ENCODE measurements at places on chromosomes 11 and 22. TPM values are rescaled to one million over a fixed set of nuclear protein-coding genes. Genes with fewer than 3 reads are reported as not detected.
A peak's percentile ranks its signal among the peaks of the same experiment; 100 is the strongest.

Gene HTR3A
- total RNA-seq: 0.18 TPM

DNA sequence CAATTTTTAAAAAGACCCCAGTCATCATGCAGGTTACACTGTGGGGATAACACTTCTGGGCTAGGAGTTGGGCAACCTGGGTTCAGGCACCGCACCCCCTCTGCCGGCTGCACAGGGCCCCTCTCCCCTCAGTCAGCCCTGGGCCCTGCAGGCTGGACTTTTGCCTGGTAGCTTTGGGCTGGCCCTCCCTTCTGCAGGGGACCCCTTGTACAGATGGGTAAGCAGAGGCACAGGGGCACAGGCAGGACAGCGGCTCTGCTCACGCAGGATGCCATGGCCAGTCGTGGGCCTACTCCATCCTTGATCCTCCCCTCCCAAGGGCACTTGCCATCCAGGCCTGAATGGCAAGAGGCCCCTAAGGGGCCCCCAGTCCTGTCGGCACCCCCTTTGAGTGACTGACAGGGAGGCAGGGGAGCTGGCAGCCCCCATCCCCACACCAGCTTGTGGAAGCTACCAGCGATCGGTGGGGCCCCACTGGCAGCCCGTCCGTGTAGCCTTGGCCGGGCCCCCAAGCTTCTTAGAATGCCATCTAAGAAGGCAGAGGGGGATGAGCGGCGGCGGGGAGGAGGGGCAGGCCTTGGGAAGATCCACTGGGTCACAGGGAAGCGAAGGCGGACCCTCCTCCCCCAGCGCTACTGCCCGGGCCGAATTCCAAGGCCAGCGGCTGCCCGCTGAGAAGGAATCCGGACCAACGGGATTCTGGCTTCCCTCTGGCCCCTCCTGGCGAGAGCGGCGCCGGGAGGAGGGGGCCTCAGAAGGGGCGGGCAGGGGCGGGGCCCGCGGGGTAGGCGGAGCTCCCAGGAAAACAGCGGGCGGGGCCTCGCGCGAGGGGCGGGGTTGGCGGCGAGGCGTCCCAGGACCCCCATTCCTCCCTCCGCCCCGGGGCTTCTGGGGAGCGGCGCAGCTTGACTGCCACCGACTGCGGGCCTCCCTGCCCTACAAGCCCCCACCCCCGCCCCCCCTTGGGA is 6.8 kb upstream of the CHKA start:
- DNase-seq: peak; percentile 64

Gene BSCL2
- 16.8 TPM for total RNA-seq

GRCh38 chr11:38648604-38649003 is 2050.6 kb upstream of the RAG2 start:
- no peak for DNase-seq

- no peak for DNase-seq
These were observed 159.3 kb downstream of the EFCAB6 start for GRCh38 chr22:43652845-43653244.

GRCh38 chr11:118615282-118615975 is 8.0 kb downstream of the PHLDB1 start:
- DNase-seq: peak; percentile 15

Gene OR51B2
- total RNA-seq: not detected

Gene SNX19
- total RNA-seq: 47.7 TPM

DNA sequence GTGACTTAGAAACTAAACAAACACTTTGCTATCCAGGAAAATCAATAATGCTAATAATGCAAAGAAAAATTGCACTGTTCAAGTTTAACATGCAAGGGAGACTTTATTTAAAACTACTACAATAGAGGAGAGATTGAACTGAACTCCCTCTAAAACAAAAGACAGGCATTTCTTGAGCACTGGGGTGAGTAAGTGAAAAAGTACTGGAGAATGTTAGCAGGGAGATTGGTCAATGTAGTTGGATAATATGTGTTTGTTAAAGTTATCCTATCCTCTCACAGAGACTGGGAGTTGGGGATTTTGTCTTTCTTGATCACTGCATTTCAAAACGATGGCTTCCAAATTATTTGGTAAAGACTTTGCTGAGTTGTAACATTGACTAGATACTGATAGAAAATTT is 77.6 kb downstream of the LUZP2 start:
- DNase-seq: no peak

DNA sequence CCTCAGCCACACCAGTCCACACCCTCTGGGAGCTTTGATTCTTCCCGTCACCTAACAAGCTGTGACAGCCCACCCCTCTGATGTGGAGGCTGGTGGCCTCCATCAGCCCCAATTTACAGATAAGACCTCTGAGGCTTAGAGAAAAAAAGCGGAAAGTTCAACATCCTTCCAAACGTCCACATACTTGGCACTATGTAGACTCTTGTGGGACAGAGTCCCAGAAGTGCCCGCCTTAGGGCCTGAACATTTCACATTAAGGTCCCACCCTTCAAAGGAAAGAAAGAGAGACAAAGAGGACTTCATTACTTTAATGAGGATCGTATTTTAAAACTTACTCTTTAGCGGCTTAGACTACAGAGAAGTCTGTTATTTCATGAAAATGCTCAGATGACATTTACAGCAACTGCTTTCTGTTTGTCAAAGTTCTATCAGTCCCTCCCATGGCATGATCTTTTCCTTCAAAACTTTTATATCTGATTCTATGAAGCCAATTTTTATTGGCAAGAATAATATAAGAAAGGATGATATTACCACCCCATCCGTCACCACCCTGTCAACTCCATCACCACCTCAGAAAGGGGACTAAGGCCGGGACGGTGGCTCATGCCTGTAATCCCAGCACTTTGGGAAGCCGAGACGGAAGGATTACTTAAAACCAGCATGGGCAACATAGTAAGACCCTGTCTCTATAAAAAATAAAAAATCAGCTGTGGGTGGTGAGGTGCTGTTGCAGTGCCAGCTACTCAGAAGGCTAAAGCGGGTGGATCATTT is 15.7 kb upstream of the SCGB1A1 start:
- no peak for DNase-seq

Gene OR10S1
- total RNA-seq: not detected

DNA sequence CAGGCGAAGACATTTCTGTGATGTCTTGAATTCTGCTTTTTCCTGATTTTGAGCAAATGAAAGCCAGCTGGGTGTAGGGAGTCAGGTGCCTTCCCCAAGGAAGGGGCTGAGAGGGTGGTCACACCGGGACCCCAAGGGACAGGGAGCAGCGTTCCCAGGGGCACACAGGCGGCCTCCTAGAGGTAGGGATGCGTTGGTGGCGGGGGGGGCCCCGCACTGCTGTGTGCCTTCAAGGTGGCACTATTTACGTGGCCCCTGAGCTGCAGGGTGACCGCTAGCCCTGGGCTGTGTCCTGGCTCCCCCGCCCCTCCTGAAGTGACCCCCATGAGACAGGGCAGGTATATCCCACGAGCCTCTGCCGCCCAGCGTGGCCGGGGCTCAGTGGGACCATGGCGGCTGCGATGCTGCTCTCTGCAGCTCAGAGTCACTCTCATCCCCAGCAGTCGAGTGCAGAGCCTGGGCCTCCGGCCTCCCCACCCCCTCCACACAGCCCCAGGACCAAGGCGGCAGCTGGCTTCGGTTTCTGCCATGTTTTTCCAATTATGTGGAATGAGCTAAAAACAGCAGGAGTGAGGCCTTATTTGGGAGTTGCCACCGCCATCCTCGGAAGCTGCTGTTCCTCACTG is 60.9 kb downstream of the LRP5 start:
- DNase-seq: no peak

DNA sequence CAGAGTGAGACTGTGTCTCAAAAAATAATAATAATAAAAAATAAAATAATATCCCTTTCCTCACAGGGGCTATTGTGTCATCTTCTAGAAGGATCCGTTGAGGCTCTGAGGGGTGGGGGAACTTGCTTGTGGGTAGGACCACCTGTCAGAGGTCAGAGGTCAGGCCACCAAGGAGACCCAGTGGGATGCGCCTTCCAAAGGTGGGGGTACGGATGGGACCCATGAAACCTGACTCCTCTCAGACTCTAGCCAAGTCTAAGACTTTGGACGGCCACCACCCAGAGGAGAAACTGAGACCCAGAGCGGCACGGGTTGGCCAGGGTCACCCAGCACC is 367 bp upstream of the MMP11 start:
- DNase-seq: no peak

DNA sequence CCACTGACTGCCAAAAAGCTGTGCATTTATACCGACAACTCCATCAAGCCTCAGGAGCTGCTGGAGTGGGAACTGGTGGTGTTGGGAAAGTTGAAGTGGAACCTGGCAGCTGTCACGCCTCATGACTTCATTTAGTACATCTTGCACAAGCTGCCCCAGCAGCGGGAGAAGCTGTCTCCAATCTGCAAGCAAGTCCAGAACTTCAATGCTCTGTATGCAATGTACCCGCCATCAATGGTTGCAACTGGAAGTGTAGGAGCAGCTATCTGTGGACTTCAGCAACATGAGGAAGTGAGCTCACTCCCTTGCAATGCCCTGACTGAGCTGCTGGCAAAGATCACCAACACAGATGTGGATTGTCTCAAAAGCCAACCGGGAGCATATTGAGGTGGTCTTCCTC is at the start of gene SLC22A25:
Gene SLC22A25, minus strand, starts transcription at position 67 of the 400 bp plus-strand sequence. CDS start 13,947 bp downstream, outside the sequence.
- no peak for DNase-seq

GRCh38 chr11:81470446-81470845 is 1263.2 kb downstream of the FAM181B start:
- no peak for DNase-seq

DNA sequence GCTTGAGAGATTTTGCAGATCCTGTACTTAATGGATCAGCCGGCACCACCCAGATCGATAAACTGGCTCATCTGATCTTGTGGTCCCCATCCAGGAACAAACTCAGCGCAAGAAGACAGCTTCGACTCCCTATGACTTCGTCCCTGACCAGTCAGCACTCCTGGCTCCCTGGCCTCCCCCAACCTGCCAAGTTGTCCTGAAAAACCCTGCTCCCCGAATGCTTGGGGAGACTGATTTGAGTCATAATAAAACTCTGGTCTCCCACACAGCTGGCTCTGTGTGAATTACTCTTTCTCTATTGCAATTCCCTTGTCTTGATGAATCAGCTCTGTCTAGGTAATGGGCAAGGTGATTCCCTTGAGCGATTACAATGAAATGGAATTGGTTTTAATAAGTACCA is 29.5 kb downstream of the OR2AG2 start:
- DNase-seq: no peak

DNA sequence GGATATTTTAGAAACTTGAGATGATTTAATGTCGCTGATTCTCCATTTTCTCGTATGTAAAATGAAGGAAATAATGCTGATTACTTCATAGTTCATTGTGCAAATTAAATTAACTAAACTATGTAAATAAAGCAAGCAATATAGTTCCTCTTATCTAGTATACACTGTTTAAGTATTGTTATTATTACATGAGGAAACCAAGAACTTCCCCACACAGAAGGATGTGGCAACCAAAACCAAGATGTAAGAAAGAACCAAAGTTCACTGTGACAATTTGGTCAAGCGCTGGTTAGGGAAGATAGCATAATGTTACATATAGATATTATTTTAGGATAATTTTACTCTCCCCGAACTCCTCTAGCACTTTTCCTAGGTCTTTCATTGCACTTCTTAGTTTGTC is 103.2 kb downstream of the XKR3 start:
- DNase-seq: no peak

DNA sequence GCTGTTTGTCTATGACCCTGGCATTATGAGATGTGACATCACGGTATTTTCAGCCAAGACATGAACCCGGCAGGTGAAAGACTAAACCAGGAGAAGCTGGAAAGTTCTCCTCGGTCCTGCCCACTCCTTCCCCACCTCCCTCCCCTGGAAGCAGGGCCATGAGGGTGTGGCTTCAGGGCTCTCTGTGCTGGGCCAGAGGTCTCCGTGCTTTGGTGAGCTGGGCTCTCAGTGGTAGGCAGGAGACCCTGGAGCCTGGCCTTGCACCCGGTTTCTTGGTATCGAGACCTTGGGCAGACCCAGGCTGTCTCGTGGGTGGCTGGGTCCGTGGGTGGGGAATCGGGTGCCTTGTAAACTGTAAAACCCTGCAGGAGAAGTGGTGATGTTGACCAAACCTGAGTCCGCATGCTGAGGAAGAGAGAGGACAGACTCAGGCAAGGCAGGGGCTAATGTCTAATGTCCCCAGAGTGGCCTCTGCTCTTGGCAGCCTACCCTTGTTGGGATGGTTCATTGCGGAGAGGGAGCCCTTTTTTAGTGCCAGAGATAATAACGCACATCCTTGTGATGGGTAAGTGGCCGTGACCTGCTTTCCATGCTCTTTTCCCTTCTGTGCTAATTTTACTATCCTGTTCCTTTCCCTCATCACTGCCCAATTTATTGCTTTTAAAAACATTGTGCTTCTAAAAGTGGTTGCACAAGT is 48.6 kb upstream of the PARVG start:
- DNase-seq: no peak

DNA sequence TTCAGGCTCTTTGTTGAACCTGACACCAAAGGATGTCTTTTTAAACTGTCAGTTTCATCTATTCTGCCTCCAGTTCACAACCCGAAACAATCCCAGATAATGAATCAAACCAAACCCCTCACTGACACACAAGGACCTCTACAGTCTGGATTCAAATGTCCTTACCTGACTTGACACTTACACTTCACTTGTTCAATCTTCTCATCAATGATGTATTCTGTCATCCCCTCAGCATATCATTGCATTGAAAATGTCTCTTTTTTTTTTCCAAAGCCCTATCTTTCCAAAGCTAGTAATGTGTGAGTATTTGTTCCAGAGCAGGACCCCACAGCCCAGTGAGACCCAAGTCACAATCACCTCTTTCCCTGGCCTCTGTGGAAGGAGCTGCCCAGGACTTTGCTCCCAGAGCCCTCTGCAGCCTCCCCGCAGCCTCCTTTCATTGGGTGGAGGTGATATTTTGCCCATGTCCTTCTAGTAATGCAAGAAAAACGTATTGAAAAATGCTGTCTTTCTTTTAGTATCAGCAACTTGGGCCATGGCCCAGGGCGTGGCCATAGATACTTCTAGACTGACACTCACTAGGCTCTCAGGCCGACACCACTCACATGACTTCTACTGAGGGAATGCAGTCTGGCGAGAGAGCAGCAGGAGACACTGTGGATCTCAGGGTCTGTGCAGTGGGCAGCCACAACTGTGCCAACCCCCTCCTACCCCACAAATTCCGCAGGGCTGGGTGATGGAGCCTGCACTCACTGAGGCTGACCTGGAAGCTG is 18.2 kb downstream of the RFPL3 start:
- DNase-seq: no peak

DNA sequence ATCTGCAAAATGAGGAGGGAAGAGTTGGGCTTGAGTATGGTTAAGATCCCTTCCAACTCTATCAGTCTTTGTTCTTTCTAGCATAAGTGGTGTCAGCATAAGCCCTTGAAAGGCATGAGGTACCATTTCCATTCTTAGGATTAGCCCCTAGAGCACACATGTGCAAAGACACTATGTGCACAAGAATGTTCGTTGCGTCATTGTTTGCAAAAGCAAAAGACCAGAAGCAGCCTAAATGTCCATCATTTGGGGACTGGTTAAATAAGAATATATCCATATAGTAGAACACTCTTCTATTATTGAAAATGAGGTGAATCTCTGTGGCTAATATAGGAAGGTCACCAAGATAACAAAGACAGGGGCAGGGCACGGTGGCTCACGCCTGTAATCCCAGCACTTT is 10.0 kb upstream of the KCTD14 start:
- DNase-seq: no peak

Gene DEFB131B
- total RNA-seq: not detected

Gene POTEH
- total RNA-seq: not detected

- no peak for DNase-seq
These were observed 5.6 kb upstream of the GDPD5 start for GRCh38 chr11:75531325-75531724.

- DNase-seq: no peak
These were observed 446.9 kb downstream of the BRD1 start for GRCh38 chr22:49380828-49381114.

- DNase-seq: no peak
These were observed 442.2 kb upstream of the B3GAT1 start for GRCh38 chr11:134853992-134854991.
